ENCODE measurements at places on chromosomes 16 and 17. TPM values are rescaled to one million over a fixed set of nuclear protein-coding genes. Genes with fewer than 3 reads are reported as not detected.

- DNase-seq = no peak
Observed at GRCh38 chr17:57861000-57861789, 11.4 kb upstream of the MRPS23 start.

DNA sequence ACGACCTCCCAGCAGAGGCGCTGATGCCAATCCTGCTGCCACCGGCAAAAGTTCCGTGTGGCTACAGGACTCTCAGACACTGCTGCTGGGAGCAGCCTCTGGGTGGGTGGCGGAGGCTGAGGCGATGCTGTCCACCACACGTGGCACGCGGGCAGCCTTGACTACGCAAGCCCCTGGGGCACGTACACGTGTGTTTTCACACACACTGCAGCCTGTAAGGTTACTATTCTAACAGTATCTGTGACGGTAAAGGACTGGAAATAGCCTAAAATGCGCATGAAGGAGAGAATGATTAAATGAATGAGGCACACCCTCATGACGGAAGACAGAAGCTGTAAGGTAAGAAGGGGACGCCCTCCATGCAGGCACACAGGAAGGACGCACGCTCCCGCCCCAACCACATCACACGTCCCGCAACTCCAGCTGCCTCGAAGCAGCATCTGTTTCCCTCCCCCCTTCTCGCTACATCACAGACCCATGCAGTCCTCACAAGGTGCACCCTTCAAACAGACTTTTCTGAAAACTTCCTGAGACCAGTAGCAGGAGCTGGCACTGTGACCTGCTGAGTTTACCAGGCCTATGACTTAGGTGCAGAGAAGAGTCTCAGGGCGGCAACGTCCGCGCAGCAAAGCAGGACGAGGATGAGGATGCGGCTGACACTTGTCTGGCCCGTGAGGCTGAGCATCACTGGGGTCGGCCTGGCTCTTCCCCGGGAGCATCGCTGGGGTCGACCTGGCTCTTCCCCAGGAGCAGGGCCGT is 28.7 kb upstream of the FASN start:
- DNase-seq = no peak

GRCh38 chr17:27558842-27559505 is 72.0 kb upstream of the LGALS9 start:
- DNase-seq = no peak

GRCh38 chr16:87607223-87607622 is 4.9 kb downstream of the JPH3 start:
- no peak for DNase-seq

- no peak for DNase-seq
Observed at GRCh38 chr16:590188-590814, 435 bp downstream of the RAB40C start.

DNA sequence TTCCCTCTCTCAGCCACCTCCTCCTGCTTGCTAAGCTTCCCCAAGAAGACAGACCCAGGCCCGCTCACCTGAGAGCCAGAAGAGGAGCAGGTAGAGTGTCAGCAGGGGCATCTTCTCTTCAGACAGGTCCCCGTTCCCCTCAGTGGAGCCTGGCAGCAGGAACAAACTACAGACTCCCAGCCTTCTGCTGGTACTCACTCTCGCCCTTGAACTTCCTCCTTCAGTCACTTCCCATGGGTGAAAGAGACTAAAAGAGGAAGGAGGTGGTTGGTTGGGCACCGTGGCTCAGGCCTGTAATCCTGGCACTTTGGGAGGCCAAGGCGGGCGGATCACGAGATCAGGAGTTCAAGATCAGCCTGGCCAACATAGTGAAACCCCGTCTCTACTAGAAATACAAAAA is at the start of gene CD300LF:
CD300LF (minus strand) TSS at position 168 of the 400 bp plus-strand sequence; CDS start at position 111, 57 bp downstream.
- no peak for DNase-seq

The TRAPPC1 gene
- total RNA-seq = 135 TPM

- DNase-seq = no peak
Observed at GRCh38 chr16:72922714-72923113, 125.2 kb downstream of the ZFHX3 start.

- no peak for DNase-seq
Observed at GRCh38 chr16:90031931-90032673, 12.8 kb upstream of the DBNDD1 start.

- DNase-seq = no peak
Observed at GRCh38 chr17:8563981-8564602, 66.4 kb downstream of the MYH10 start.

DNA sequence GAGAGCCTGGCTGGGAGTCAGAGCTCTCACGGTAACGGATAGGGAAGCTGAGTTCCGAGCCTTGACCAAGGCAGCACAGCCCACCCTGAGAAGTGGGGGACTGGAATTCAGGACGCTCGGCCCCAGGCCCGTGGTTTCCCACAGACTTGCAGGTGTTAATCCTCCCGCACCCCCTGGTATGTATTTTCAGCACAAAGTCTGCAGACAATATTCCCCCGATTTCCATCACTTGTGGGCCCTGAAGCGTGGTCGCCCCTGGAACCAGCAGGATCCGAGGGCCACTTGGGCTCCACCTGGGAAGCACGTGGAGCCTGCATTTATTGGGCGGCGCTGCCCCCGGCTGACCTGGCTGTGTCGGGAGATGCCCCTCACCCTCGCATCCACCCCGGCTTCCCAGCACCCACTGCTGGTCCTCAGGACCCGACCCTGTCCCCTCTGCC is 60.2 kb downstream of the WSB1 start:
- no peak for DNase-seq

- DNase-seq = no peak
Observed at GRCh38 chr16:66544016-66544757, 5.7 kb downstream of the TK2 start.

DNA sequence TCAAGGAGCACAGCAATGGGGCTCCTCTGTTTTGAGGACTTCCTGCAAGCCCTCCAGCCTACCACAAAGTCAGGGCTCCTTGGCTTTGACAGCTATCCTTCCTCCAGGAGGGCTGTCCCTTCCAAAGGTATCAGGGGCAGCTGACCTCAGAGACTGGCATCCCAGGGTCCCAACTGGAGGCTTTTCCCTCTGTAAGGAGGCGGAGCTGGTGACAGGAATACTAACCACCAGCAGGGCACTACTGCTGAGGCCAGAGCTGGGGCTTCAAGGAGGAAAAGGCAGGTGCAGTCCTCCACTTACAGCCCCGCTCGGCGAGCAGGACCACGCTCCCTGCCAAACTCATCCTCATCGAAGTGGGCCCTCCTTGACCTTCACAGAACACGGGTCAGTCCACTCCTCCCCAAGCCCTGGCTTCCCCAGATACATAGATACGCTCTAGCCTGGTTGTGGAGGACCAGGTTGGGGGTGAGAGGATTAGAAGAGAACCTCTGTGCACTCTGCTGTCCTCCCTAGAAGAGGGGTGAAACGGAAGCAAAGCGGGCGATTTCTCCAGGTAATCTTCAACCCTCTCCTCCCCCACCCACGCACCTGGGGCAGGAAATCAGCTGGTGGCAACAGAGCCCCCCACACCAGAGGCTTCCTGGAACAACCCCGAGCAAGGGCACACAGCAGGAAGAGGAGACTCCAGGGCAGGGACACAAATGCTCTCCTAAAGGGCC is 20.5 kb downstream of the ST3GAL2 start:
- DNase-seq = no peak

- no peak for DNase-seq
Observed at GRCh38 chr17:57766318-57766943, 21.3 kb upstream of the CCDC182 start.

DNA sequence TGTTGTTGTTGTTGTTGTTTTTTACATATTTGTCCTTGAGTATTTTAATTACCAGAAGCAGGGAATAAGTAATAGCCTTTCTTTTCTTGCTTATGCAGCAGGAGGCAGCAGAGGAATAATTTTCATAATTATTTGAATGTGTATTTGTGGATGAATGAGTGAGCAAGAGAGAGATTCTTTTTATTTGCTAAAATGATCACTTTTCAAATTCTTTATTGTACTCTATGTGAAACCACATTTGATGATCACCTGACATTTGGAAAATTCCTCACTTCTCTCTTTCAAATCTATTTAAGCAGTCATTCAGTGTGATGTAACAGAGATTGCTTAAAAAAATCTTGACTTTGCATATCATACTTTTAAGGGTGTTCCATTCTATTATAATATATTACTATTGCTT is 223.6 kb downstream of the BCAS3 start:
- DNase-seq = no peak

The PABPN1L gene
- not detected for total RNA-seq

- no peak for DNase-seq
Observed at GRCh38 chr17:860805-861204, 78.7 kb downstream of the MRM3 start.

- no peak for DNase-seq
Observed at GRCh38 chr17:83076938-83077337, 2.5 kb upstream of the METRNL start.

DNA sequence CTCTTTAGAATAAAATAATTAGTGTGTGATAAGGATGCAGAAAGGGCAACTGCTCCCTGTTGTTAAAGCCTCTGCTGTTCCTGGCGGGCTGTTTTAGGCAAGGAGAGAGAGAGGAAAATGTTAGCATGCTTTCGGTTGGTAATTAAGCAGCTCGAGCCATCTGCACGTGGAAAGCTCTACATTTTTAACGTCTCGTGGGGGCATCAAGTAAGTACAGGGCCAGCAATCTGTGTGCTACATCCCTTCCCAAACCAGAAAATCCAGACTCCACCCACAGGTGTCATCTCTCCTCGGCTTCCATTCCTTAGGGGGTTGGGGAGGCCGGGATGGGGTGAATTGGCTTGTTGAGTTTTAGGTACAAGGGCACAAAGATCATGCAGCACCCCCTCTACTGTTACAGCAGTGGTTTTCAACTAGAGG is 62.4 kb upstream of the MARCHF10 start:
- DNase-seq = no peak

The PROCA1 gene
- total RNA-seq = 0.41 TPM

GRCh38 chr16:30470632-30470995 is 1.9 kb upstream of the ITGAL start:
- DNase-seq = no peak

The LDHD gene
- 0.48 TPM for total RNA-seq

The CCL7 gene
- total RNA-seq = not detected

The SRRM2 gene
- total RNA-seq = 160 TPM

All from foreskin keratinocyte (primary cell).